ENCODE measurements at places on chromosomes 11 and 22. TPM values are rescaled to one million over a fixed set of nuclear protein-coding genes. Genes with fewer than 3 reads are reported as not detected.

Gene MMP7
- total RNA-seq: 2.7 TPM

Gene LDHAL6A
- not detected for total RNA-seq

GRCh38 chr22:31691408-31691807, 29.4 kb upstream of the PISD start:
- DNase-seq: no peak

GRCh38 chr11:86809561-86809960, 9.2 kb downstream of the PRSS23 start:
- DNase-seq: no peak
